ENCODE measurements at places on chromosomes 5 and 9.

DNA sequence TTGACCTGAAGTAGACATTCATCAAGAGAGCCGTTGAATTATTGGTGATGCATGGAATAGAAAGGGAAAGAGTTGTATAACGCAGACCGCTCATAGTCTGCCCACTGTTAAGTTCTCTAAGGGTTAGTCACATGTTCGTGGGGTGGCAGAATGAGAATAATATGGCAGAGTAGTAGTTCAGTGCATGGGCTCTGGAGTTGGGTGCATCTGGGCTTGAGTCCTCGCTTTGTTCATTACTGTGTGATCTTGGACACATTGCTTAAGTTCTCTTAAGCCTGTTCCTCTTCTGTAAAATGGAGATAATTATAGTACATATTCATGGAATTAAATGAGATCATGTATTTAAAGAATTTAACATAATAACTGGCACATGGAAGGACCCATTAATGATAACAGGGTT lies 23.6 kb downstream of the TNPO1 start:
- DNase-seq, result no peak

- no peak for DNase-seq
These were observed 587.2 kb upstream of the SEMA6A start for GRCh38 chr5:117161718-117162335.

GRCh38 chr5:163532171-163533084 lies 27.0 kb downstream of the MAT2B start:
- no peak for DNase-seq

GRCh38 chr9:14722391-14723035 lies at the start of gene CER1:
Gene CER1, minus strand, starts transcription at chr9:14722733. Its CDS starts 61 bp downstream, at chr9:14722672.
- no peak for DNase-seq

GRCh38 chr5:89604342-89604741 lies 721.4 kb upstream of the MEF2C start:
- no peak for DNase-seq

DNA sequence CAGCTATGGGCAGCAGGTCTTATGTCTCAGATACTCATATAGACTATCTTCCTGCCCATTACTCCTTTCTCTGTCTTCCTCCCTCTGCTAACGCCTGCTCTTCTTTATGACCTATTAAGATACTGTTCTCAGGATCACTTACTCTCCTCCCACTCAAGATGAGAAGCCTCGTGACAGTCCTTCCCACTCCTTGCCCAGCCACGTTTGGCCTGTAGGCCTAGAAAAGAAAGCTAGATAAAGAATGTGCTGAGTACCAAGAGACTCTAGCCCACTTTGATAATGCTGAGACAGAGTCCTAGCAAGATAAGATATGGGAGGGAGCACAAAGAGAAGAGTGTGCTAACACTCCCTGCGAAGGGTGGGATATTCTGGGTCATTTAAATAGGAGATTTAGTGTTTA lies 6.8 kb upstream of the DENND4C start:
- DNase-seq, result no peak

DNA sequence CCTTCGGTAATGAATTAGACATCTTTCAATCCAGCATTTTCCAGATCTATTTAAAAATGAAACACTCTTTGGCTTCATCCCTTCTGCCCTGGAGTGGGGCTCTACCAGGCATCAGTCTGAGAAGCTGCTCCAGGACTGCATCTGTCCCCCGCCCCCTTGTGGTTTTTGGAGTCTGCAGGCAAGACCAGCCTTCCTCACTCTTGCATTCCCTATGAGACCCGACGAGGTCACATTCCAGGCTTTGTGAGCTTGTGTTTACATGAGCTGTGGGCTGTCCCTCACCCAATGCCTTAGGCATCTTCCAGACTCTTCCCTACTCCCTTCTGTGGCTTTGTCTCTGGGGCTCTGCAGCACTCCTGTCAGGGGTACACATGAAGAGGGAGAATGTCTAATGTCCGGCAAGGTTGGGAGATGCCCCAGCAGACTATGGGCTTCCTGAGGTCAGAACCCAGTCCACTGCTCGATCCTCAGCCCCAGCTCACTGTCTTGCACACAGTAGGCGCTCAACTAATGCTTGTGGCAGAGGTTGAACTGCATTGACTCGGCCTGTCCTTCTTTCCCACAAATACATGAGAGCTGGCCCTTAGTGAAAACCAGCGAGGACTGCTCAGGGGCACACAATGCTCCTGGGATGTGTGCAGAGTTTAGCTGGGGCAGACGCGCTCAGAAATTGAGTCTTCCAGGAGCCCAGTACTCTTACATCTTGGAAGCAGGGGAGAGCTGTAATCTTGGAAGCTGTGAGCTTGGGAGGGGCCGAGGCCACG lies 11.7 kb upstream of the GADD45G start:
- DNase-seq, result no peak

GRCh38 chr9:120876842-120877240 lies at the start of gene PHF19:
Gene PHF19, minus strand, starts transcription at chr9:120877188. Its CDS starts 2,447 bp downstream, at chr9:120874741.
- DNase-seq, result peak; percentile 57

DNA sequence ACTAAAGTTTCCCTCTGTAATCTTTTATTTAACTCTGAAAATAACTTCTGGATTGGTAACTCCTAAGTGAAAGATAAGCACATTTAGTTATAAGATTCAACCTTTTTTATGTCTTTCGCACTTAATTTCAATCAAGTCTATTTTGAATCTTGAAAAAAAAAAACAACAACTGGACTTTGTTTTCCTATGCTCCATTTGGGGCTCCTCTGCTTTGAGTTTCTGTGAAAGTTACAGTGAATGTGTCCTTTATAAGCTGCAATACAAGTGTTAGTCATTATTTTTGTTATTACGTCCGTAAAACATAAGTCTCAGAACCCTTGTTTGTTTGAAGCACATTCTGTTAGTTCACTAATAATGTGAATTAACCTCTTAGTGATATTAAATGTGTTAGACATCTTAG lies 276.8 kb downstream of the ADAMTS6 start:
- no peak for DNase-seq

DNA sequence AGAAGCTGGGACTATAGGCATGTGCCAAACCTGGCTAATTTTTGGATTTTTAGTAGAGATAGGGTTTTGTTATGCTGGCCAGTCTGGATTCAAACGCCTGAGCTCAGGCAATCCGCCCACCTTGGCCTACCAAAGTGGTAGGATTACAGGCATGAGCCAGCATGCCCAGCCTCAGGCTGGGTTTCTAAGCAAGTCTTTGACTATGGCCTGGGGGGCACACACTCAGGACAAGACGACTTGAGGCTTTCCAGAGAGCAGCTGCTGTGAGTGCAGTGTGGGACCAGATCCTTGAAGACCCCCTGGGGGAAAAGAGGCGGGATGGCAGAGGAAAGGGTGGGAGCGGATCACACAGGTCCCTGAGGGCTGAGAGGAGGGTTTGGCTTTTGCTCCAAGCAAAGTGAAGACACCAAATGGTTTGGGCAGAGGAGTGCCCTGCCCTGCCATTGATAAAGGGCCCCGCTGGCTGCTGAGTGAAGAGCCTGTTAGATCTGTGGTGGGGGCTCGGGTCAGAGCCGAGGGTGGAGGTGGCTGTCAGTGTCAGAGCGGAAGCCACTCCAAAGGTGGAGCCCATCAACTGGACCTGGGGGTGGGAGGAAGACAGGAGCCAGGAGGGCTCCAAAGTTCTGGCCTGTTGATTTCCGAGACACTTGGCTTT lies 46.8 kb upstream of the FUBP3 start:
- DNase-seq, result no peak

DNA sequence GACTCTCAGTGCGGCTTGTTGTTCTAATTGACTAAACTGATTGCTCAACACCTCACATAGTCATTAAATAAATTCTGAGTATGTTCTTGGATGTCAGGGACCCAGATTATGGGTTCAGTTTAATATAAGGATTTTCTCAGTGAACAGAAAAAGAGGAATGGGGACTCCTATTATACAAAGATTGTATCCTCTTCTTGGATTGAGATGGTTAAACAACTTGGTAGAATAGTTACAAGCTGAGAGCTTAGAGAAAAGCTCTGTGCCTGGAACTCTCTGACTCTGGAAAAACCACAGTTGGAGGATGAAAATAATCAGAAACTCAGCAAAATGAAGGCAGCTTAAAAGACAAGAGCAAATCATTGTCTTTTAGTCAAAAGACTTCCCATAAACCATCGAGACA lies 30.5 kb downstream of the ANKRA2 start:
- no peak for DNase-seq

- DNase-seq, result no peak
These were observed 52.2 kb downstream of the ABHD17B start for GRCh38 chr9:71858812-71859211.

GRCh38 chr5:172920447-172920849 lies 38.8 kb upstream of the RPL26L1 start:
- DNase-seq, result no peak

GRCh38 chr5:123367739-123368138 lies 55.5 kb downstream of the CEP120 start:
- no peak for DNase-seq

GRCh38 chr5:74166064-74166463 lies 474.5 kb downstream of the ENC1 start:
- no peak for DNase-seq

DNA sequence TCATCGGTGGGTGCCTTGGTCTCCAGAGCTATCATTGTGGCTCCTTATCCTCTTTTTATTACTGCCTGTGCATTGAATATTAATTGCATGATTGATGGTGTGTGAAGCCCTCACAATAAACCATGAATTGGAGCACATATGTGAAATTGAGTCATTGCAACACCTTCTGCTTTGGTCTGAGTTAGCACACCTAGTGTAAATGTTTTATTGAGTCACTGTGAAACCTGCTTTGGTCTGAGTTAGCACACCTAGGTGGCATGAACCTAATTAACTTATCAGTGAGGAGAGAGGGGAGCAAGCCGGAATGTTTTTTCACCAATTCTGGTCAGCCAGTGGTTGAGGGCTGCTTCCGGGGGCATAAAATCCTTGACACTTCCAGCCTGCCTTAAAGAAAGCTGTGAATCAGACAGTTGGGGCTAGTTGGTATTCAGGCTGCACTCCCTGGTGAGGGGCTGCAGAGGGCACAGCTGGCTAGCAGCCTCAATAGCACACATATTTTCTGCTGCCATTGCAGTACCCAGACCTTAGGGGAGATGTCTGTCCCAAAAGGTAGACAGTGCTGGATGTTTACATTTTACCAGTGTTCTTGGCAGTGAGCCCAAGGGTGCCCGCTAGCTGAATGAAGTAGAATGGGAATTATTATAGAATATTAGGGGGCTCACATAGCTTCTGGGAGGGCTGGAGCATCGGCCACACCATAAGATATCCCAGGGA lies 76.5 kb upstream of the GOLM1 start:
- no peak for DNase-seq

GRCh38 chr9:130041648-130042405 lies 1.2 kb downstream of the FNBP1 start:
- no peak for DNase-seq

- DNase-seq, result no peak
These were observed 31.2 kb downstream of the NANS start for GRCh38 chr9:98087420-98088354.

DNA sequence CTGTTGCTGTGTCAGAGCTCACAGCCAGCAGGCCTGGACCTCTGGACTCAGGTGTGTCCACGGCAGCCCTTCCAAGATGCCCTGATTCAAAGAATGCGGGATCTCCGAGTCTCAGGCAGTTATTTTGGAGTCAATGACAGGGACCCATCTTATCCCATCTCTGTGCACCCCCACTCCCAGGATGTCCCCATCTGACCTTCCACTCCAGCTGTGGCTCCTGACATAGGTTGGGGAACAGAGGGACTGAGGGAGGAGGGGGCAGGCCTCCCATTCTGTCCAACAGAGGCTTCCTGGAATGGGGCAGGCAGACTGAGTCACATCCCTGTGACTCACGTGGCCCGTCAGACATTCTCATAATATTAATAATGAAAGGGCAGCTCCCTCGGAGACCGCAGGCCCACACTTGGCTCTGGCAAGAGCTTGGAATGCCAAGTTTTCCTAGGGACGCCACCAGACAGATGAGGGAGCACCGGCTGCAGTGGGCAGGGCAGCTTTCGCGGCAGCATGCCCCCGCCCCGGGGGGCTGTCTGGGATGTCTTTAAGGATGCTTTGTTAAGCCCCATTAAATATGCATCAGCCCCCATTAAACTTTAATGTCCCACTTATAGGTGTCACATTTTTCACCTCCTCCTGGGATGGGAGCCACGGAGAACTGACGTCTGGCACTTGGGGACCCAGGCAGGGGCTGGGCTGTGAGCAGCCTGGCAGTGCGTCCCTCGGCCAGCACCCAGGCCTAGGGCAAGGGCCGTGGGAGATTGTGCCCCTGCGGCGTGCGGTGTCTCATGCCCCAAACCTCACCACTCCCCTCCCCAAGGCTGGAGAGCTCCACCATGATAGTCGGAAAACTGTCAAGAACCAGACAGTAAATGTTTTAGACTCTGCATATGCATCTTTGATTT lies 23.6 kb upstream of the FIBCD1 start:
- DNase-seq, result no peak

DNA sequence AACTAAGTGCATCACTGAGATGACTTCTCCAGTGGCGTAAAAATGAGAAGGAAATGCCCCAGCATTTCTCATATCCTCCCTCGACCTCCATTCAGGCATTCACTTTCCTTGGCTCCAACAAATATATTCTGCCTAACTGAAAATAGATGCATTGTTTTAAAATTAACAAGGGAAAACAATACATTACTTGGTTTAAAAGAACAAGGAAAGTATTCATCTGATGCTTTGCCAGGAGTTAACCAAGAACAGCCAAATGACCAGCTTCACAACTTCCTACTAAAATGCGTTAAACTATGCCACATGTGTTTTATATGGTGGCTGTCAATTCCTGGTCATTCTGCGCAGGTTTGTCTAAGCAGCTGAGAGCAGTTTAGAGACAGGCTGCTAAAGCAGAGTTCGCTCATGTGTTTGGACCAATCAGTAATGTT lies 121.4 kb downstream of the GNAQ start:
- no peak for DNase-seq

- DNase-seq, result no peak
These were observed 21.6 kb downstream of the PDE6A start for GRCh38 chr5:149922950-149923349.

- no peak for DNase-seq
These were observed 165.9 kb upstream of the OTULINL start for GRCh38 chr5:14415698-14416074.

GRCh38 chr9:131629226-131629500 lies 83.8 kb downstream of the PRRT1B start:
- DNase-seq, result no peak

DNA sequence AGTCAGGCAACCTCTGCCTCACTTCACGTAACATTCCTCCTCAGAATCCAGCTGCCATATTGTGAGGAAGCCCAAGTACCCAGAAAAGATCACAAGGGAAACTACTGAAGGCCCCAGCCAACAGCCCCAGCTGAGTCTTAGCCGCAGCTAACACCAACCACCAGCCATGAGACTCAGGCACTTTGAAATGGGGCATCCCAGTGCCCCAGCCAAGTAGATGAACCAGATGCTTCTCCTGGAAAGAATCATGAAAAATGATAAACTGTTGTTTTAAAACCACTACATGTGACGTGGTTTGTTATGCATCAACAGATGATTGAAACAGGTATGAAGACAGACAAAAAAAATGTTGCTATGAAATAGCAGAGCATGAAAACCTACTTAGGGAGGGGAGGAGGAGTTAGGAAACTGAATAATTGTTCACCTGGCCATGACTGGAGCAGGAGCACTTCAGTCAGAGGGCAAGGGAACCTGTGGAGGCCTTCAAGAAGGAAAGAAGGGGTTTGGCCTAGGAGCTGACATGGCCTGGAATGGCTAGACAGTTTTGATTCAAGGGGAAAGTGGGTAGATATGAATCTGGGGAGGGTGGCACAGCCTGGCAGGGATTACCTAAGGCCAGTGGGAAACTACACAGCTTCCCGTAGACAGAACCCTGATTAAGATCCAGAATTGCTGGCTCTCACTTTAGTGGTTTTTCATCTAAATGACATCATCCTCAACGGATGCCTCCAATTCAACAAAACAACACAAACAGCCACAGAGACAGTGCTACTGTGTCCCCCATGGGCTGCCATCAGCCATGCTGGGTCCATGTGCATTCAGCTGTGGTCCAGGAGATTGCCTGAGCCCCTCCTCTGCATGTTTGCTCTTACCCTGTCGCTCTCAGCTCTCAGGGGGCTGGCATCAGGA lies 211.6 kb downstream of the SYK start:
- no peak for DNase-seq

Data from GM12892 (cell line).